AG09319 (cell line): ENCODE measurements at places on chromosomes 7 and 10.

- no peak for DNase-seq
Measured at GRCh38 chr7:94907026-94907810, at the start of gene PPP1R9A. TSS of gene PPP1R9A (plus strand) at chr7:94907594. CDS start at chr7:94910114, 2,520 bp downstream.

DNA sequence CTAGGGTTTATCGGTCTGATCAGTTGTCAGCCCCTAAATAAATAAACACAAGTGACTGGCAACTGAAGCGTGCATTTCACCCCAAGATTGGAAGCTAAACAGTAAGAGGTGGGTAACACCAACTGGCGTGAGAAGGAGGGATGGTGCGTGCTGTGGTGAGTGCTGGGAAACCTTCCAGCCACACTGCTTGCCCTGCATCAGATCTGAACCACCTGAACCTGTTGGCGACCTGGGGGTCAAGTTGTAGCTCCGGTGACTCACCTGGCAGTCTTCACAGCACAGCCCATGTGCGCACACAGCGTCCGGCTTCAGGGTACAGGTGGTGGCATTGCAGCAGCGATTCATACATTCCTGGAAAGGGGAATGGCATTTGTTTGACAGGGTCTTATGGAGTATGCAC, 170.1 kb downstream of the FANK1 start:
- no peak for DNase-seq

- no peak for DNase-seq
Measured at GRCh38 chr7:140889645-140890044, 35.1 kb downstream of the BRAF start.

DNA sequence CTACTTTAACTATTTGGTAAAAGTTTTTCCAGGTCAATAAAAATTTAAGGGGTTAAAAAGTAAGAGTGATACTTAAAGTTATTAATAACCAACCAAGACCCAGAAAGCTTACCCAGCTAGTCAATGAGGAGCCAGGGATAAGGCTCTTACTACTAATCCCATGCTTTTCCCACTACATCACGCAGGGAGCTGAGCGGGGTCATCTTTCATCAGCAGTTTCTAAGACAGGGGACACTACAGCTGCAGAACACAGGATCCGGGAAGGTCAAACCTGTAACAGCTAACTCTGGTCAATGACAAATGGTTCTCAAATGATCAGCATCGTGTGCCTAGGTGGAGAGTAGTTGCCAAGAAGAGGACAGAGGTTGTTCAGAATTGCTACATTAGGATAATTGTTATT, 65.1 kb downstream of the RSU1 start:
- no peak for DNase-seq

- no peak for DNase-seq
Measured at GRCh38 chr7:124635416-124635815, 130.2 kb downstream of the GPR37 start.

GRCh38 chr10:79069325-79070080, 737 bp downstream of the ZMIZ1 start:
- DNase-seq, result no peak

DNA sequence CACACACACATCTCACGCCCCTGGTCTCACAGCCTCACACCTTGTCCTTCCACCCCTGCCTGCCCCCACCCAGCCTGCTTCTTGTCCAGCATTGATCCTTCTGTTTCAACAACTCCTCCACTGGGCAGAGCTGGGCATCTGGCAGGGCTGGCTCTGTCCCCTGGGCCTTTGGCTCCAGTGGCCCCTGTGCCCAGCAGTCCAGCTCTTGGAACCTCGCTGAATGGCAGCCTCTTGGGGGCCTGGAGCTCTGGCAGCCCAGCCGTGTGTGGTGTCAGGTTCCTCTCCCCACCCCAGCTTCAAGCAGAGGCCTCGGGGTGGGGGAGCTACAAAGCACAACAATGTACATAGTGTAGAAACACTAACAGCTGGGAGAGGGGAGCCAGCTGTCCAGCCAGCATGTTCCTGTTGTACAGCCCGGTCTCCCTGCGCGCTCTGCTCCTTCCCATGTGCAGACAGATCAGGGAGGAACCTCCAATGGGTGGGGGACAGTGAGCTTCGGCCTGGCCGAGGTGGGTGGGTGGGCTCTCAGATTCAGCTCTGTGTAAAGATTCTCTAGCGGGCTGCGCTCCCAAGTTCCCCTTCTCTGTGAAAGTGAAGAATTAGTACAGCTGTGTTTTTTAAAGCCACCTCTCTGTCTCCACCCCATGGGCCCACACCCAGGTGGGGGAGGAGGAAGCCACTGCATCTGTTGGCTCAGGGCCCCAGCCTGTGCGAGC, 19.4 kb downstream of the ZMIZ2 start:
- no peak for DNase-seq

DNA sequence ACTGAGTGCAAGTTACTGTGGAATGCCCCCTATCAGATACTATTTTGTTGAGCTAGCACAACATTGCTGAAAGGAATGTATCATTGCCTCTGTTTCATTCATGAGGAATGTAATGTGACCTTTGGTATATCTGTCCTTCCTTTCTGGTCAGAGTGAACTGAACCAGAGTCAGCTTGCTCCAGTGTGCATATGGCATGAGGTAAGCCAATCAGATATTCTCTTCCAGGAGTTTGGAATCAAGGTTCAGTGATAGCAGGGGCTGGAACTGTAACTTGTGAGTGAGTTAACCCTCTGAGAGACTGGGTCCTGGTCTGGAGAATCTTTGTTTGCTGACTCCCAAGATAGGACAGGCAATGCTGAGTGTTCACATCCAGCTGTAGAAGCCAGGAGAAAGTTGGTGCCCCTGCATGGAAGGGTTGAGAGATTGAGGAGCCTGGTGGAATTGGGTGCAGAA, 45.3 kb upstream of the OSBPL3 start:
- peak; percentile 67 for DNase-seq

GRCh38 chr7:101058355-101058754, 26.9 kb upstream of the TRIM56 start:
- DNase-seq, result peak; percentile 11

- DNase-seq, result no peak
Measured at GRCh38 chr10:66996996-66997395, 71.2 kb downstream of the LRRTM3 start.

GRCh38 chr7:154699417-154699816, 303.5 kb downstream of the PAXIP1 start:
- DNase-seq, result no peak

GRCh38 chr10:21308018-21308417, 217.5 kb downstream of the SKIDA1 start:
- no peak for DNase-seq

- no peak for DNase-seq
Measured at GRCh38 chr7:138755842-138756590, 41.8 kb upstream of the TMEM213 start.

- DNase-seq, result no peak
Measured at GRCh38 chr7:131570401-131570800, 14.0 kb upstream of the PODXL start.

GRCh38 chr7:43479042-43479441, 103.9 kb upstream of the STK17A start:
- DNase-seq, result no peak

- no peak for DNase-seq
Measured at GRCh38 chr10:65805993-65806392, 1119.8 kb upstream of the LRRTM3 start.

DNA sequence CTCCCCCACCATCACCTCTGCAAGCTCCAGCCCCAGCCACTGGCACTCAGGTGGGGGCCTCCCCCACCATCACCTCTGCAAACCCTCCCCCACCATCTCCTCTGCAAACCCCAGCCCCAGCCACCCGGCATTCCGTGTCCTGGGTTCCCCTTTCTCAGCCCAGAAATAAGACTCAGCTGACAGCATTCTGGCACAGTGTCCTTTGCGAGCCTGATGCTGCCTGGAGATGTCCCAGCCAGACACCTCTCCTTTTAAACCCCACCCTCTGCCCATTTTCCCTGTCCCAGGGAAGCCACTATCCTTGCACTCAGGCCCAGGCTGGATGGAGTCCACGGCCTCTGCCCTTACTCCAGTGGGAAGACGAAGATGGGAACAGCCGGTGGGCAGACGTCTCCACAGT, 49.8 kb downstream of the ELFN1 start:
- DNase-seq, result no peak

GRCh38 chr10:43121444-43121843, 16.8 kb upstream of the CSGALNACT2 start:
- DNase-seq, result no peak

GRCh38 chr10:75395066-75395931, 6.3 kb downstream of the ZNF503 start:
- no peak for DNase-seq

GRCh38 chr7:51301806-51302205, 14.8 kb downstream of the COBL start:
- DNase-seq, result no peak

DNA sequence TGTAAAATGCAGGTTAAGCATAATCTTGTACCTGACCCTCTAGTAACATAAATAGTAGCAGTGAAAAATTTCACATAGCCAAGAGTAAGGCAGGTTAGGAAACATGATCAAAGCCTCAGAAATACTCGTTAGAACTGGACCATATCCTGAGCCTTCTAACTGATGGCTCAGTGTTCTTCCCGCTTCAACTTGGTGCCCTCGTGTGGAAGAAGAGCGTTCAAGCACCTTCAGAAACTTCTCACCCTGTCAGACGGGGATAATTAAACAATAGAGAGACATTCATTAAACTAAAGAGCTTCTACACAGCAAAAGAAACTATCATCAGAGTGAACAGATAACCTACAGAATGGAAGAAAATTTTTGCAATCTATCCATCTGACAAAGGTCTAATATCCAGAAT, 124.5 kb downstream of the MYOF start:
- DNase-seq, result no peak

- DNase-seq, result no peak
Measured at GRCh38 chr10:38003588-38003987, 6.9 kb upstream of the ZNF33A start.

GRCh38 chr10:68235581-68235980, 3.7 kb upstream of the ATOH7 start:
- DNase-seq, result no peak

GRCh38 chr7:17010637-17011300, 129.0 kb upstream of the AGR3 start:
- no peak for DNase-seq

DNA sequence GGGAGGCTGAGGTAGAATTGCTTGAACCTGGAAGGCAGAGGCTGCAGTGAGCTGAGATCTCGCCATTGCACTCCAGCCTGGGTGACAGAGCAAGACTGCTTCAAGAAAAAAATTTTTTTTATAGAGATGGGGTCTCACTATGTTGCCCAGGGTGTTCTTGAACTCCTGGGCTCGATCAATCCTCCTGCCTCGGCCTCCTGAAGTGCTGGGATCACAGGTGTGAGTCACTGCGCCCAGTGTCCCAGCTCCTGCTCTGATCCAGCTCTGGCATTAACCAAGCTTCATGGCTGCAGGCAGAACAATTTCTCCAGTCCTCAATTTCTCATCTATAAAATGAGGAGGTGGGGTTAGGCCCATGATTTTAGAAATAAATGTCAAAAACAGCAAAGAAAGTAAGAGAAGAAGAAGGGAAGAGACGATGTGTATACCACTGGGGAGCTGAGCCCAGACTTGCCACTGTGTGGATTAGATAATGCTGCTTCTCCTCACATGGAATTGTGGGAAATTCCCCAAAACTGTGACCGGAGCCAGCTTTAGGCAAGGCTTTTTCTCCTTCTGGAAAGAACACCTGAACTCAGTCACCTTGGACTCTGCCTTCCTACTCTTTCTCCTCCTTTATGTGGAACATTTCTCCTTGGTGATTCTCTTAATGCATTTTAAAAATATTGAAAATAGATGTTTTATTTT, 25.5 kb downstream of the IL15RA start:
- no peak for DNase-seq

- DNase-seq, result no peak
Measured at GRCh38 chr7:125568799-125569198, 639.2 kb upstream of the POT1 start.

DNA sequence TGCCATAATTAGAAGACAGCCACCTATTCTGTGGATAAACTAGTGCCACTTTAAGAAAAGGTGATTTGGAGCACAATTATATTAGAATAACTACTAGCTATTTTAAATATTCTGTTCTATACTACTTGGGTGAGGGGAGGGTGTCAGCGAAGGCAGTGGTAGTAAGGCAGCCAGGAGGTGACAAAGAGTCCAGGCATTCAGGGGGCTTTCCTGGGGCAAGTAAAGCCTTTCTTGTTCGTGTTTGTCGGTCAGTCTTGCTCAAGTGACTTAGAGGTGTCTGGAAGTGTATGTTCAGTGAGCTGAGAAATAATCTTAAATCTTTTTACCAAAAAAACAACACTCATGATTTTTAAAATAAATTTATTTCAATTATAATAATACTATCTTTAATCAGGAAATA, 34.4 kb downstream of the ADD3 start:
- DNase-seq, result no peak

- DNase-seq, result no peak
Measured at GRCh38 chr10:125396676-125397075, 236.3 kb upstream of the CTBP2 start.

DNA sequence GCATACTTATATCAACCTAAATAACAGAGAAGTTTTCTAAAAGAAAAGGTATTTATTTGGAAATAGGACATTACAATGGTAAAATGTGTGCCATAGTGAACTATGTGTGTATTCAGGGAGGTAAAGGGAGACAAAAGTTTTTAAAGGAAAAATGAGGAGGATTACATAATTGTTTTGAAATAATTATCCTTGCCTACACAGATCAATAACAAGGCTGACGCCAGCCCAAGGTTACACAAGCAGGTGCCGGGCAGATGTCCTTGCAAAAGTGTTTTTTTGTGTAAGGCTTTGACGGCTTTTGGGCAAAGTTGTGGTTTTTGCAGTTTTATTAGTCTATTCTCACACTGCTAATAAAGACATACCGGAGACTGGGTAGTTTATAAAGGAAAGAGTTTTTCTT, 22.7 kb upstream of the SLC35B4 start:
- no peak for DNase-seq

DNA sequence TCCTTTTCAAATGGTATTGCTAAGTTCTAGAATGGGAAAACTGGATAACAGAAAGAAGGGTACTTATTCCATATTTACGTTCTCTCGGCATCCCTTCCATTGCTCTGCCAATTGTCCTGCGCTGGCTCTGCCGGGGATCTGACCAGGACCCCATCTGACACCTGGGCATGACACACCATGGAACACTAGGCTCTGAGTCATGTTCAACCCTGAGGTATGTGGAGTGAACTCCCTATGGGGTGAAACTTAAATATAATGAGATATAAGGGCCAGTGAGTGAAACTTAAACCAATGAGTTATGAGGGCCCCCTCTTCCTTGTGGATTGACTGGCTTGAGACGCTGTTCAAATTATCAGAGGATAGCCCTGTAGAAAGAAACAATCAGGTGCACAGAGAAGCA, 55.1 kb upstream of the ZEB1 start:
- no peak for DNase-seq

DNA sequence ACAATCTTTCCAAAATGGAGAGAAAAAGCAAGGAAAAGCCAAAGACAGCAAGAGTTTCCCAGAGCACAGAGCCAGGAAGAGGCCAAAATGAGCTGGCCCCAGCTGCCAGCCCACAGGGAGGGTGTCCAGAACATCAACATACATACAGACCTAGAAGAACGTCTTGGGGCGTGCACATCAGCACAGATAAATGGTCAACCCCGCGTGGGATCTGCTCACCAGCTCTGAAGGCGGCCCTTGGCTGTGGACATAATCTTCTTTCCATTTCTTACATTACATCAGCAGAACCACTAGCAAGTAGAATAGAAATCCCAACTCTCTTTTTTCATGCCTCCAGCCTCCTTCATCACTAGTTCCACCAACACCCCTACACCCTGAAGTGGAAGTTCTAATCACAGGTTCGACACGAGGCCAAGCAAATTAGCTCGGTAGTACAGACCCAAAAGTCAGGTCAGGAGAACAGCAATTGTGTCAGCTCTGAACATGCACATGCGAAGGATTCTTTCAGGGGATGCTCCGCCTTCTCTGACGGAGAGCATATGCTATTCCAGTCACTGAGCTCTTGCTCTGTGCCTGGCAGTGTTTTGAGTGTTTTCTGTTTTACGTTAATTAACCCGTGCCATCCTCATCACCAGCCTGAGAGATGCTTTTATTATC, 16.4 kb downstream of the SH3PXD2A start:
- no peak for DNase-seq
